ENCODE measurements at places on chromosomes 11 and 22. TPM values are rescaled to one million over a fixed set of nuclear protein-coding genes. Genes with fewer than 3 reads are reported as not detected.

DNA sequence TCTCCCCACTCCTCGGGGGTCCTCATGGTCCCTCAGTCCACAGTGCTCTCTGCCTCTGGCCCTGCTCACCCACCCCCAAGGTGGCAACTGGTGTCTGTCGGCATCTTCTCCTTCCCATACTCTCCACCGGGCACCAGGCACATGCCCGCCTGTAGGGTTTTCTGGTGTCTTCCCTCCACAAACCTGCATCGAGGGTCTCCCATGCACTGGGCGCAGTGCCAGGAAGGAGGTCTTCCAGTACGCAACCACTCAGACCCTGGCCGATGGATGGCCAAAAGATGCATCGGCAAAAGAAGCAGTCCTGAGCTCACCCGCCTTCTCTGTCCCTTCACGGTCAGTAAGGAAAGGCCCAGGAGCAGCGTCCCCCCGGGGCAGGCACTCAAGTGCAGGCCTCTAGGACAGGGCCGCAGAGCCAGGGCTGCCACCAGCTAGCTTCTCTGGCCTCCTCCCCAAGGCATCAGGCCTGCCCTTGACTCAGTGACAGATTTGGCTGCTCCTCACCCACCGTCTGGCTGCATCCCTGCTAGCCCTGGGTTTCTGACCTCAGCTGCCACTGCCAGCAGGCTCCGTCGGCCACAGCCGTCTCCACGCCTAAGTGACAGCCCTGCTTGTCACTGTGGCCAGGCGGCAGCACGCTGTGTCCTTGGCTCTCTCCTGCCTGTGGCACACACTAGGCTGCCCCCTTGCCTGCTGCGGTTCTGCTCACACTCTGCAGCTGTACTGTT, 32.1 kb upstream of the IGSF9B start:
- DNase-seq, result no peak
- no peaks in the 10 kb centered on the region for H3K4me1 ChIP-seq
- no peak overlapping the region for H3K27ac ChIP-seq

ZNF214 gene
- 2.1 TPM for total RNA-seq

- H3K27me3 ChIP-seq, result no peaks in the 10 kb centered on the region
- H3K36me3 ChIP-seq, result no peaks in the 10 kb centered on the region
- peaks cover 40% of the 10 kb centered on the region for H3K4me1 ChIP-seq
- no peak overlapping the region for H3K27ac ChIP-seq
These were observed 28.6 kb downstream of the PTPRJ start for GRCh38 chr11:48008951-48009270.

GRCh38 chr22:37636186-37636948, 3.1 kb upstream of the SH3BP1 start:
- peaks cover 22% of the 10 kb centered on the region for H3K4me1 ChIP-seq
- no peaks in the 10 kb centered on the region for H3K36me3 ChIP-seq
- H3K4me3 ChIP-seq, result no peak overlapping the region
- H3K27ac ChIP-seq, result no peak overlapping the region

BACE1 gene
- total RNA-seq, result 40.5 TPM

GRCh38 chr22:27984723-27985122, 65.7 kb upstream of the PITPNB start:
- no peak overlapping the region for H3K27ac ChIP-seq
- H3K27me3 ChIP-seq, result no peaks in the 10 kb centered on the region
- no peak for DNase-seq
- no peak overlapping the region for H3K4me3 ChIP-seq
- H3K4me1 ChIP-seq, result peaks cover 6% of the 10 kb centered on the region

- no peak overlapping the region for H3K4me3 ChIP-seq
- H3K27me3 ChIP-seq, result no peaks in the 10 kb centered on the region
- no peaks in the 10 kb centered on the region for H3K4me1 ChIP-seq
- no peak overlapping the region for H3K27ac ChIP-seq
- H3K36me3 ChIP-seq, result no peaks in the 10 kb centered on the region
- no peak for DNase-seq
These were observed 15.7 kb upstream of the GNB1L start for GRCh38 chr22:19870153-19871022.

CASP12 gene
- not detected for total RNA-seq

DNA sequence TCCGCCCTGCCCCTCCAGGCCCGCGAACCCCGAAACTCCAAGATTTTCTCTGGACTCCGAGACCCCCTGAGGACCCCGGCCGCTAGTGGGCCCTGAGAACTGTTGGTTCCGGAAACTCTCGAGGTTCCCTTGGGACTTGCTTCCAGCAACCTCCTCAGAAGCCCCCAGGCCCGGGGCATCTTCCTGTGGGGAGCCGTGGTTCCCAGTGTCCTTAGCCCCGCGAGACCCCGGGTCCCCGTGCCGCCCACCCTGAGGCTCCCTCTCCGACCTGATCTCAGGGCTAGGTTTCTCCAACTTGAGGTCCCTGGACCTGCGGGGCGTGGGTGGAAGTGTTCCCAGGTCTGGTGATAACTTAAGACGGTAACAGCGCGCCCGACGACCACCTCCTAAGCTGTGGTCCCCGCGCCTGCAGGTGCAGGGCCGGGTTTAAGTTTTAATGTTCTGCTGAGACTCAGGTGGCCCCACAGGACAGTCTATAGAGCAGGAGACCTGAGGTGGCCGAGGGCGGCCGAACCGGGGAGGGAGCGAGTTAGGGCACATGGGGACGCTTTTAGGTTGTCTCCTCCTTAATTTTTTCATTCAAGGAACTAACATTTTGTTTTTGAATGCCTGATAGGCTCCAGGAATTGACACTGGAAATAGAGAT, 720 bp downstream of the FAM118A start:
- H3K4me3 ChIP-seq, result peak overlapping the region; percentile 84
- H3K27ac ChIP-seq, result no peak overlapping the region
- peak; percentile 29 for DNase-seq
- no peaks in the 10 kb centered on the region for H3K27me3 ChIP-seq
- H3K36me3 ChIP-seq, result no peaks in the 10 kb centered on the region

- no peaks in the 10 kb centered on the region for H3K4me1 ChIP-seq
- H3K4me3 ChIP-seq, result no peak overlapping the region
- no peaks in the 10 kb centered on the region for H3K36me3 ChIP-seq
- H3K27me3 ChIP-seq, result peaks cover 31% of the 10 kb centered on the region
These were observed 13.9 kb upstream of the ANO1 start for GRCh38 chr11:70064008-70064725.

- peaks cover 27% of the 10 kb centered on the region for H3K4me1 ChIP-seq
- H3K27ac ChIP-seq, result no peak overlapping the region
- H3K27me3 ChIP-seq, result no peaks in the 10 kb centered on the region
- peak overlapping the region; percentile 83 for H3K4me3 ChIP-seq
- DNase-seq, result no peak
These were observed 832 bp upstream of the NAP1L4 start for GRCh38 chr11:2992997-2993325.

DNA sequence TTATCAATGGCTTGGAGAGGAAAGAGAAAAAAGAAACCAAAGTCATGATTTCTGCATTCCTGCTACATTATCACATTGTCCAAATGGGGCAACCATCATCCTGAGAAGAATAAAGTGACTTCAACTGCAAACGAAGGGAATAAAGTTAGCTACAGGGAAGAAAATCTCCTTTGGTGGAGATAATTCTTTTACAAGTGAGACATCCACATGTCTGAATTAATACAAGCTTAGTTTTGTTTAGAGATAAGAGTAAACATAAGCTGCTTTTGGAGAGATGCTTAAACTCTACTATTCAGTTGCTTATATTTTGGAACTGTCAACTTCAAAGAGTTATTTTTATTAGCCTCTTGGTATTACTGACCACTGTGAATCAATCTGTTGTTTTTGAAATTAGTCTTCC, at the start of gene OR52L1:
Gene OR52L1 (minus strand): TSS at position 101 of the 400 bp plus-strand sequence. CDS start 55 bp downstream, at position 46.
- H3K4me3 ChIP-seq, result no peak within 1 kb of the TSS
- no peak for DNase-seq
- no peaks in the 10 kb centered on the region for H3K4me1 ChIP-seq
- H3K27ac ChIP-seq, result no peak within 1 kb of the TSS
- no peaks in the 10 kb centered on the region for H3K36me3 ChIP-seq

SF3B2 gene
- 95.7 TPM for total RNA-seq

DNA sequence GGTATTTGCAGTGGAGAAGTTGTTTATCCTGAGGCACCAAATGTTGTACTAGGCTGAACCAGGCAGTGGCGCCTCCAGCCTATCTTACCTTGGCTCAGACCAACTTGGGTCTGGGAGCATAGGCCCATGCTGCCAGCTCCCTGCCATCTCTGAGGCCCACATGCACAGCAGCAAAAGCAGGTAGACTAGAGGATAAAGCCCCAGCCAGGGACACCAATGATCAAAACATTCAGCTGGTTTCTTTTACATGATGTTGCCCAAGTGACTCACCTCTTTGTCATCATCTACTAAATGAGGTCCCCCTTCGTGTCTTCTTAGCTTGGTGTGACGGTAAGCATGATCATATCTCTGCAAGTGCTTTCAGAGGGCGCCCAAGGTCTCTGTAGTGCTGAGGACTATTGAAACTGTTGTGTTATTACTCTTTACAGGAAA, 112.1 kb upstream of the DRD2 start:
- no peaks in the 10 kb centered on the region for H3K27me3 ChIP-seq
- H3K36me3 ChIP-seq, result no peaks in the 10 kb centered on the region
- DNase-seq, result peak; percentile 91
- no peak overlapping the region for H3K27ac ChIP-seq
- peaks cover 8% of the 10 kb centered on the region for H3K4me1 ChIP-seq

DNA sequence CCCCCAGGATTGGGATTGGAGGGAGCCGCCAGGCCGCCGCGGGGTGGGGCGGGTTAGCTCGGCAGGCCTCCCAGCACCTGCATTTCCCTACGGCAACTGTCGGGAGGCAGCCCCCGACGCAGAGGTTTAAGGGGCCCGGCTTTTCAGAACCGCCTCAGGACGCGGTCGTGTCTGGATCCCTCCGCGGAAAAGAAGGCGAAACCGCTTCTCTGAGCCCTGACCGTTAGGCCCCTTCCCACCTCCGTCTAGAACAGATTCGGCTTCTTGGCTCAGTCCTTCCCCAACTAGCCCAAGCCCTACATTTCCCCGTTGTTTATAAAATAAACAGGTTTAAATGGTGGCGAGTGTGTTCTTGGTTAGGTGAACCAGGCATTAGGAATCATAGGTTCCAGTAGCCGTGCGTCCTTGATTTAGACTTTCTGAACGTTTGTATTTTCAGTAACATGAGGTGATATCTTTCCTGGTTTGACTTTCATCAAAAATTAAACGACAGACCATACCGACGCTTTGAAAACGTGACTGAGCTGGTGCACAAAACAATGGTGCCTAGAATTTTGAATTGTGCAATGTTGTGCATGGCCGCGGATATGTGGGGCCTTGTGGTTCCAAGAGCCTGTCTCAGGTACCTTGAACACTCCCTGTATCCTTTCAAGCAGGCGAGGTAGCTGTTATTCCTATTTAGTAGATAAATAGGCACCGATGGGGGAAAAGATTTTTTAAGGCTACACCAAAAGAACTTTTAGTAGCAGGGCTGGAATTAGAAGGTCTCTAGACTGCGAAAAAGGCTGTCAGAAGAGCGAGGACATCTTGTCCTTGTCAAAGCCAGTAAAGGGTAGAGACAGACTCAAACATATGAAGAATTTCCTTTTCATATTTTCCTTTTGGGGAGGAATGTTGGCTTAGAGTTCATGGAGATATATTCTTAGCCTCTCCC, 1.2 kb upstream of the HSPA8 start:
- peaks cover 50% of the 10 kb centered on the region for H3K4me1 ChIP-seq
- H3K27ac ChIP-seq, result peak overlapping the region; percentile 100
- H3K4me3 ChIP-seq, result peak overlapping the region; percentile 99
- no peaks in the 10 kb centered on the region for H3K27me3 ChIP-seq
- peak; percentile 78 for DNase-seq

GRCh38 chr22:24768537-24769374, 5.8 kb downstream of the PIWIL3 start:
- no peaks in the 10 kb centered on the region for H3K36me3 ChIP-seq
- peak; percentile 69 for DNase-seq
- H3K27me3 ChIP-seq, result peaks cover 25% of the 10 kb centered on the region
- no peak overlapping the region for H3K4me3 ChIP-seq
- H3K27ac ChIP-seq, result no peak overlapping the region

RASL10A gene
- total RNA-seq, result not detected

DNA sequence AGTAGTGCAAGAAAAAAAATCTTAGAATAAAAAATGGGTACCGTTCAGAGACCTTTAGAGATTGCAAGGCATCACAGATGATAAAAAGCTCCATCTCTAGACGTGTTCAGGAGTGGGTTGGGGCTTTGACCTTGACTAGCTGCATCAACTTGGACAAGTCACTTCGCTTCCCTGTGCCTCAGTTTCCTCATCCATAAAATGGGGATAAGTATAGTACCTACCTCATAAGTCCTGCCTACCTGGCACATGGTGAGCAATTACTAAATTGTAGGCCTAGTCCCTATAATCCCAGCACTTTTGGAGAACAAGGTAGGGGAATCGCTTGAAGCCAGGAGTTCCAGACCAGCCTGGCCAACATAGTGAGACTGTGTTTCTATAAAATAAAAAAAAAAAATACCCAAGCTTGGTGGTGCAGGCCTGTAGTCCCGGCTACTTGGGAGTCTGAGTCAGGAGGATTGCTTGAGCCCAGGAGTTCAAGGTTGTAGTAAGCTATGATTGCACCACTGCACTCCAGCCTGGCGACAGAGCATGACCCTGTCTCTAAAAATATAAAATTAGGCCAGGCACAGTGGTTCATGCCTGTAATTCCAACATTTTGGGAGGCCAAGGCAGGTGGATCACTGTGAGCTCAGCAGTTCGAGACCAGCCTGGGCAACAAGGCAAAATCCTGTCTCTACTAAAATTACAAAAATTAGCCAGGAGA, 6.0 kb upstream of the F2 start:
- no peak overlapping the region for H3K27ac ChIP-seq
- no peaks in the 10 kb centered on the region for H3K27me3 ChIP-seq
- no peak for DNase-seq
- H3K4me1 ChIP-seq, result peaks cover 25% of the 10 kb centered on the region

DNA sequence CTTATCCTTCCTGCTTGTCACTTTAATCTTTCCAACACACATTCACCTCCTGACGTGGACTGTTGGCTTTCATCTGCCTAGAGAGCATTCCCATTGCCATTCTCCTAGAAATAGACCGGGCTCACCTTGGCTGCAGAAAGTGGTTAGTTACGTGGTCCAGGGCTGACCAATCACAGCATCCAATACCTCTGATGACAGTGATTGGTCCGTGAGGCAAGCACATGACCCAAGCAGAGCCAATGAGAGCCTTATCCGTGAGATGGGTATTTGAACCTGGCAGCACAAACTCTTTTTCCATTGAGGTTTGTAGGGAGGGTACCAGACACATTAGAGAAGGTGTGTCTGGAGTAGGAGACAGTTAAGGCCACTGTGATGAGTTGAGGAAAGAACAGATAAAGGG, 85.8 kb downstream of the MIAT start:
- H3K27me3 ChIP-seq, result no peaks in the 10 kb centered on the region
- no peak overlapping the region for H3K4me3 ChIP-seq

DNA sequence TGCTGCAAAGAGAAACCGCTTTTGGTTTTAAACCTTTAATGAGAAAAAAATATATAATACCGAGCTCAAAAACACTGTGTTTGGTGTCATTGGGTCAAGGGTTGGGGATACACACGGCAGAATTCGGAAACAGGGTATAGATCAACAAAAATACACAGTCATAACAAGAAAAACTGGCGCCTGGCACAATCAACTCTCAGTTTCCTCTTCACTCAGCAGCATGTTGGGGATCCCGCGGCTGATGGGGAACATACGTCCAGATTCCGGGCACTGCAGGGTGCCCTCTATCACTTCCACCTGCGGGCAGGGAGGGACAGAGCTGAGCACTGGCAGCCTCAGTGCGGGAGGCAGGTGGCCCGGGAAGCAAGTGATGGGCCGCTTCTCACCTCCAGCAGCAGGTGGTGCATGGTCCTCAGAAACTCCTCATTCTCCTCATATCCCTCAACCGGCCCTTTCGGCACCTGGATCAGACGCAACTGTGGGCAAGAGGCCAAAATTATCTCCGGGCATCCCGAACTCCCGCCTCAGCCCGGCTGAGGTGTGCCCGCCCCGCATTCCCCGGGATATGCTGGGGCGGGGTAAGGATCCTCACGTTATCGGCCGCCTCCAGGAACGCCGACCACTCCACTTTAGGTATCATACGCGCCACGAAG, 561 bp downstream of the TRMT112 start:
- peaks cover 23% of the 10 kb centered on the region for H3K4me1 ChIP-seq
- 0 out of 2 replicates have a peak, but pooled peaks cover 3% of the 10 kb centered on the region for H3K36me3 ChIP-seq
- peak overlapping the region; percentile 88 for H3K4me3 ChIP-seq
- no peaks in the 10 kb centered on the region for H3K27me3 ChIP-seq
